Fibroblast of skin of left quadriceps (primary cell): ENCODE measurements at places on chromosomes 12 and 14.
A peak's percentile ranks its signal among the peaks of the same experiment; 100 is the strongest.

DNA sequence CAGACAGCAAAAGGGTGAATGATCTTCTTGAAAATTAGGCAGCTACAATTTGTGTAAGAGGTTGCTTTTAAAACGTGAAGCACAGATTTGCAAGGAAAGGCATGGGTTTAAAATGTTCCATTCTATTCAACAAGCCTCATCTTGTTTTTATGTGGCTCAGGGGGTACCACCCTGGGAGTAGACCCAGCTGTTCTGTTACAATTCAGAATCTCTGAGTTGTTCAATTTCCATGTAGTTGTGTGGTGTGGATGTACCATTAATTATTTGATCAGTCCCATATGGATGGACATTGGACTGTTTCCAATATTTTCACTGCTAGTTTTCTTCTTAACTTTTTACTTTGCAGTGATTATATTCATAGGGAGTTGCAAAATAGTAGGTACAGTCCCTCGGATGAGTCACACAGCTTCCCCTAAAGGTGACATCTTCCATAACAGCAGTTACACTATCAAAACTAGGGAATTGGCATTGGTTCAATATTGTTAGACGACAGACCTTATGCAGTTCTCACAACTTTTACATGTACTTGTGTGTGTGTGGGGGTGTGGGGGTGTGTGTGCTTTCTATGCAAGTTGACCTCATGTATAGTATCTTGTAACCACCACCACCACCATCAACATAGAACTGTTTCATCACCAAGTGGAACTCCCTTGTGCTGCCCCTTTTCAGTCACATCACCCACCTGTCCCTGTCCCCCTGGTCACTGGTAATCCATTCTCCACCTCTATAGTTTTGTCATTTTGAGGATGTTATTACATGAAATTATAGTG, 59.0 kb upstream of the CAPRIN2 start:
- DNase-seq = no peak

GRCh38 chr14:78608998-78609787, 439.0 kb downstream of the NRXN3 start:
- no peak for DNase-seq

GRCh38 chr12:57127101-57127725, 1.1 kb upstream of the LRP1 start:
- no peak for DNase-seq

- no peak for DNase-seq
Measured at GRCh38 chr12:54299515-54300224, 1.1 kb downstream of the NFE2 start.

DNA sequence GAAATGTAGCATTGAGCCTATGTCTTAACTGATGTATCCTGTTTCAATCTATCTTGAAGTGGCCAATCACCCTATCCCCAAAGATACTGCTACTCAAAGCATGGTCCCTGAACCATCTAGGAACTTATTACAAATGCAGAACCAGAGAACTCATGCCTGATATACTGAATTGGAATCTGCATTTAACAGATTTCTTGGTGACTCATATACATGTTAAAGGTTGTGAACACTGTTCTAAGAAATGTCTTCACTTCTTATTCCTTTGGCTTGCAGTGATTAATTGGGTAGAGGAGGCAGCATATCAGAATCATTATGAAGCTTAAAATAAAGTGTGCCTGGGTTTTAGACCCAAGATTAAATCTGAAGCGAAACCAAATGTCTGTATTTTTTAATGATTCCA, 795.6 kb downstream of the DIO2 start:
- DNase-seq = no peak

- no peak for DNase-seq
Measured at GRCh38 chr14:41642367-41642766, 35.7 kb downstream of the LRFN5 start.

- no peak for DNase-seq
Measured at GRCh38 chr12:2194060-2194459, 141.3 kb downstream of the CACNA1C start.

- no peak for DNase-seq
Measured at GRCh38 chr14:46322730-46323403, 328.7 kb downstream of the RPL10L start.

DNA sequence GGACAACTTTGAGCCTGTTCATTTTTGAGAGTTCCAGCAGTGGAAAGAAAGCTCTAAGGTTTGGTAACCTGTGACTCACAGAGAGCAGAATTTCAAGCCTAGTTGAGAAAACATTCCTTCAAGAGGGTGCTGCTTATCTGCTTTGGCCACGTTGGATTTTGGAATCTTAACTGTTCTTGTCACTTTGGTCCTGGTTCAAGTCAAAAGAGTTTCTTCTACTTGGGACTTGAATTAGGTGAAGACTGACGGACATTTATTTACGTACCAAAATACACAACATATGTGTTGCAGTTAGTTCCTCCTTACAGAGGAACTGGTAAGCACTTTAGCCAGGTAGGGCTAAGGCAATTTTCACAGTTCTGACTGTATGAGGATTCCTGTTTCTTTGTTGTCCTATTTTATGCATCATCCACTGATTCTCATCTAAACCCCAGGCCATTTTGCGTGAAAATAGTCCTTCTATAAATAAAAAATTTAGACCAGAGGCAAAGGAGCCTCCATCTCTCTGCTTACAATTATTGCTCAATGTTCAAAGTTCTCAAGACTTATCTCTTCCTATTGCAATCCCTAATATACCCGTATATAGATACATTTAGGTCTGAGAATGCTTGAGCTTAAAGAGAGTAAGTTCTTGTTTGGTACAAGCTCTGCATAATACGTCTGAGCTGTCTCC, 580.9 kb downstream of the DIO2 start:
- DNase-seq = no peak

GRCh38 chr14:93108105-93108504, 7.6 kb downstream of the ITPK1 start:
- DNase-seq = no peak

GRCh38 chr12:85147331-85147730, 111.2 kb downstream of the LRRIQ1 start:
- DNase-seq = no peak

DNA sequence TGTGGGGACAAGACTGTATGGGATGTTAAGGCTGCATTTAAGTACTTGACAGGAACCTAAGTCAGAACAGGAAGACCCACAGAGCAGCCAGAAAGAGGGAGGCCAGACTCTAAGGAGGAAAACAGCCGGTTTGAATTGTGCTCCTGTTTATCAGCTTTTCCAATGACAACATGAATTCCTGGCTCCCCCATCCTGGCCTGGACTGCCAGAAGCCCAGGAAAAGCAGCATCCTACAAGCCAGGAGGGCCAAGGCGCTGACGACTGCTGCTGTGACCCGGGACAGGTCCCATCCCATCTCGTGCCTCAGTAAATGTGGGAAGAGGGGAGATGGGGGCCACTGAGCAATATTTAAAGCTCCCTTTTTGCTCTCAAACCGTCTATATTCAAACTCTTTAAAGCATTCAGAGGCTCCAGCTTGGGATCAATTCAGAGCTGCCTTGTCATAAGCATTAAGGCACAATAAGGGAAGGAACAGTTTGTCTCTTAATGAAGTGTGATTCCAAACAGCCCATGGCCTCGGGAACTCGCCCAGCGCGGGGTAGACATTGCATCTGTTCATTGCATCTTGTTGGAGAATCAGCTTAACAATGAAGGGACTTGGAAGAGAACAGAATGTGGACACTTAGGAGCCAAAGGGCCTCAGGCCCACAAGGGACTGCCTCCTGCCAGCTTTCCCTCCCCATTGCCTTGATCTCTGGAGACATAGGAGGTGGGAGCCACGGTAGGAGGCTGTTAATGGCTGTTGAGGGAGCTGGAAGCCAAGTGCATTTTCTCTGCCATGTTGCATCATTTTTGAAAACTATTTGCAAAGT, 49.6 kb downstream of the CMKLR1 start:
- DNase-seq = no peak

DNA sequence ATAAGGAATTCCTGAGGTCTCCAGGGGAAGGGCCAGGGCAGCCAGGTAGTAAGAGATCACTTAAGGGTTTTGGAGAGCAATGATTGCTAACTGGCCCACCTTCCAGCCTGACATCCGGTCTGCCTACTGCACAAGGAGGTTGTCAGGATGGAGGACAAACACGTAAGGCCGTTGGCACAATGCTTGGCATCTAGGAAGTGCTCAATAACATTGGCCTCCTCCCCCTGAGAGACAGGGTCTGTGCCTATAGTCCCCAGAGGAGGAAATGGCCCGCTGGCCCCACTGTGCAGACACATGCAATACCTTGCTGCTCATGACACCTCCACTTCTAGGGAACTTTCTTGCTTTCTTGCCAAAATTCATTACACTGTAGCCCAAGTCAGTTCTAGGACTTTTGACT, 73.2 kb downstream of the NTF3 start:
- DNase-seq = no peak

- no peak for DNase-seq
Measured at GRCh38 chr14:68312884-68313610, 479.8 kb downstream of the ZFP36L1 start.

- DNase-seq = no peak
Measured at GRCh38 chr12:103326190-103326589, 169.6 kb downstream of the C12orf42 start.

DNA sequence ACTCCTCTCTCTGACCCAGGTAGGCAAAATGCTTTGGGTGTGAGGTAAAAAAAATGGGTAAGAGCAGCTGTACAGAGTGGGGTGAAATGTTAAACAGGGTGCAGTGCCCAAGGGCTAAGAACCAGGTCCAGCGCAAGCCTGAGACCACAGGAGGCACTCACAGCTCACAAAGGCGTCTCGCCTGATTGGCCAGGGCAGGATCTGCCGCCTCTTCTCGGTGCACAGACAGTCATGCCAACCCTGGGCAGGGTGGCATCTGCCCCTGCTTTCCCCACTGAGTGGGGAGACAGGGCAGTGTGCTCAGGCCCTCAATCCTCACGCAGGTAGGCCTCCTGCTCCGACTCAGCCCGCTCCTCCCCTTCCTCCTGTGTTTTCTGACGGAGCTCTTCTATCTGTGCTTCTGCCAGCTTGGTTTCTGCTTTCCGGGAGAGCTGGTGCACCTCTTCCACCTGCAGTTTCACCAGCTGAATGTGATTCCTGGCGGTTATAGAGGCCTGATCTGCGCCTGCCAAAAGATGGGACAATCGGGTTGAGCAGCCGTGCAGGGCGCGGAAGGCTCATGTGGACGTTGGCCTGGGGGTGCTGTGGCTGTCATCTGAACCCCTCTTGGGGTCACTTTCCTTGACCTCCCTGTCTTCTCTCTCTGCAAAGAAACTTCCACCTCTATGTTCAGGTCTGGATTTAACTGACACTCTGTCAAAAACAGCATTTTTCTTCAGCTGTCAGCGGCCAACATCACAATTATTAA, 4.7 kb downstream of the B3GNT4 start:
- DNase-seq = no peak

- peak; percentile 14 for DNase-seq
Measured at GRCh38 chr14:80926397-80927082, 15.0 kb downstream of the CEP128 start.

DNA sequence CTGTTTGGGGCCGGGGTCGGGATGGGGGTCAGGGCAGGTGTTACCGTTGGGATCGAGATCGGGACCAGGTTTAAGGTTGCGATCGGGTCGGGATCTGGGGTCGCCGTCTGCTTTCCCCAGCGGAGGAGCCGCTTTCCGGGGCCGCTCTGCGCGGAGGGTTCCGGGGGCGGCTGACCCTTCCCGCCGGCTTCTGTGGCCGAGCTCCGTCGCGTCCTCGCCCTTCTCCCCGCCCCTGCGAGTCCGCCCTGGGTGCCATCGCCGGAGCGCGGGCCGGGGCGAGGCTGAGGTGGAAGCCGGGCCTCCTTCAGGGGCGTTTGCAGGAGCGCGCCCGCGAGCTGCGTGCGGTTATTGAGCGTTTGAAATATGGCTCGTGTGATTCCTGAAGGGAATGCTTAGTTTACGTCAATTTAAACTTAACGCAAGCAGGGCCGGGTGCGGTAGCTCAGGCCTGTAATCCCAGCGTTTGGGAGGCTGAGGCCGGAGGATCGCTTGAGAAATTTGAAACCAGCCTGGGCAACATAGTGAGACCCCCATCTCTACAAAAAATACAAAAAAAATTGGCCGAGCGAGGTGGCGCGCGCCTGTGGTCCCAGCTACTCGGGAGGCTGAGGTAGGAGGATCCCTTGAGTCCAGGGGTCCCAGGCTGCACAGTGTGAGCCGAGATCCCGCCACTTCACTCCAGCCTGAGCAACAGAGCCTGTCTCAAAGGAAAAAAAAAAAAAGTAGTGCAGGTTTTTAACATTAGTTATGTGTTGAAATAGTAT, 620 bp downstream of the PGAM5 start:
- no peak for DNase-seq

DNA sequence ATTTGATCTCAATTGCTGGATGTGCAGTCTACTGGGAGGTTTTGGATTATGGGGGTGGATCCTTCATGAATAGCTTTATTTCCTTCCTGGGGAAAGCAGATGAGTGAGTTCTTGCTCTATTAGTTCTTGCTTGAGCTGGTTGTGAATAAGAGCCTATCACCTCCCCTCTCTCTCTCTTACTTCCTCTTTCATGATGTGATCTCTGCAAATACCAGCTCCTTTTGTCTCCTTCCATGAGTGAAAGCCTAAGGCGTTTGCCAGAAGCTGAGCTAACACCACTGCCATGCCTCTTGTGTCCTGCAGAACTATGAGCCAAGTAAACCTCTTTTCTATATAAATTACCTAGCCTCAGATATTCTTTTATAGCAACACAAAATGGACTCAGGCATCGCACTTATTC, 302.7 kb downstream of the CCER1 start:
- DNase-seq = no peak

- DNase-seq = peak; percentile 90
Measured at GRCh38 chr12:18383203-18383602, 121.9 kb downstream of the PIK3C2G start.

DNA sequence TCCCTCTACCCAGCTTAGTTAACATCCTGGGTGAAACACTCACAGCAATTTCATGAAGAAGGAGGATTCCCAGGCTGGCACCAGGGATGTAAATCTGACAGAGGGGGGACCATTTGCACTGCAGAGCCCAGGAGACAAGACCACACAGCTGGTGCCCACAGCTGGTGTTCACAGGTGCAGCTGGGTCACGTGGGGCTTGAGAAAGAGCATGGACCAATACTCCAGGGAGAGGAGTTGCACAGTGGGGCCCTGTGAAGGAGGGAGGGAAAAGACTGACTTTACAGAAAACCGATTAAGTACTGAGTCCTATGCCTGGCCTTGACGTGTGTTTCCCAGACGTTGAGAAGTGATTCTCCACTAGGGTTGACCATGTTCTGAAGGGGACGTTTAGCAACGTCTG, 1316.7 kb upstream of the TMEM132C start:
- no peak for DNase-seq

- peak; percentile 14 for DNase-seq
Measured at GRCh38 chr14:20684662-20685456, 499 bp downstream of the RNASE4 start.

- DNase-seq = no peak
Measured at GRCh38 chr12:113347-113746, 46.8 kb downstream of the IQSEC3 start.

- no peak for DNase-seq
Measured at GRCh38 chr14:42961509-42961908, 1354.8 kb downstream of the LRFN5 start.

GRCh38 chr14:21258005-21258888, 11.0 kb downstream of the HNRNPC start:
- no peak for DNase-seq
